Activated CD4-positive, alpha-beta T cell treated with anti-CD3 and anti-CD28 coated beads, Interleukin-2, amount 50 U/mL, for 24 hours (primary cell): ENCODE measurements at places on chromosomes 4 and X.

DNA sequence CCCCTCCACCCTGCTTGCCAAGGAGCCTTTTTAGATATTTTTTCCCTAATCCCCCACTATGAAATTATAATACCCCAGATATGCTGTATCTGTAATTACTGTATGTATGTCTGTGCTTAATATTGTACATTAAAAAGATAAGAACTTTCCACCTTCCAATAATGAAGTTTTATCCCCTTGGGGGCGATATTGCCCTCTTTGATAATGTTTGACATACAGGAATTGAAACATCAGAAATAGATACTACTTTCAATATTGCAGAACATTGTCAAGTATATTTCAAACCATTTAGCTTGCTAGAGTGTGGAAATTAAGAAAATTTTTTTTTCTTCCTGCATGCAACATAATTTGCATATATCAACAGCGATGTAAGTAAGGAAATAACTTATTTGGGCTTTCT, 58.9 kb downstream of the NAF1 start:
- no peak for DNase-seq

- no peak for DNase-seq
Observed at GRCh38 chr4:20273793-20274192, 22.1 kb downstream of the SLIT2 start.

GRCh38 chrX:3697220-3697684, 16.2 kb downstream of the PRKX start:
- no peak for DNase-seq

GRCh38 chr4:113893546-113893945, 85.9 kb downstream of the ARSJ start:
- no peak for DNase-seq

- no peak for DNase-seq
Observed at GRCh38 chrX:15146515-15146914, 123.4 kb downstream of the ASB9 start.

- DNase-seq = no peak
Observed at GRCh38 chrX:71111921-71112431, 599 bp upstream of the IL2RG start.

- DNase-seq = no peak
Observed at GRCh38 chr4:118350961-118351360, 1.8 kb downstream of the PRSS12 start.

DNA sequence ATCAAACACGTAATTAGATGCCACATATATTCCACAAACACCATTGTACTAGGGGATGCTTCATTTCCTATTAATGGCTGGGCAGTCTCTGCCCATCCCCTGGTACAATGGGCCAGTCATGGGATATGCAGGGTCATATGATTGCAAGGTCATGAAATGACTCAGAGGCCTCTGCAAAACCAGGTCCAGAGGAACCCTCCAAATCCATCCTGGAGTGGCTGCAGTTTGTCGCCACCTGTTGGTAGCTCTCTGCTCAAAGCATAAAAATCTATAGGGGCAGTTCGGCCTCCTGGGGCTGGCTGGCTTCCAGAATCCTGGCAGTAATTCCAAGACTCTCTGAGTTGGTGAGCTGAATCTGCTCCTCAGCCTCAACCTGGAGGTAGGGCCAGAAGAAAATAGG, 22.9 kb upstream of the PUDP start:
- no peak for DNase-seq

DNA sequence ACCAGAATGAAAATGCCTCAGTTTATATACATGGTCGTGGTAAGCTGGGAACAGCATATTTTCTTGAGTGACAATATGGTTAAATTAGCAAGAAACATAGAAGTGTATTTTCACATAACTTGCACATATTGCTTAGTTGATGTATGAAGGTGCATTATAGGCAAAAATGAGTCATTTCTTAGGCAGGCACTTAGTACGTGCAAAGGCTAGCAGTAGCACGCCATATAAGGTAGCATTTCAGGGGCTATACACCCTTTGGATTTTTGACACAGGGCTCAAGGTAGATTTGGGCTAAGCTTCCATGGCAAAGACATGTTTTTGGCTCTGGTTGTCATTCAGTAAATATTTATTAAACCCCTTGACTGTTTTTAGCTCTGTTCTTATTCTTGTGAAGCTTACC, 33.1 kb downstream of the PCDH7 start:
- DNase-seq = no peak

DNA sequence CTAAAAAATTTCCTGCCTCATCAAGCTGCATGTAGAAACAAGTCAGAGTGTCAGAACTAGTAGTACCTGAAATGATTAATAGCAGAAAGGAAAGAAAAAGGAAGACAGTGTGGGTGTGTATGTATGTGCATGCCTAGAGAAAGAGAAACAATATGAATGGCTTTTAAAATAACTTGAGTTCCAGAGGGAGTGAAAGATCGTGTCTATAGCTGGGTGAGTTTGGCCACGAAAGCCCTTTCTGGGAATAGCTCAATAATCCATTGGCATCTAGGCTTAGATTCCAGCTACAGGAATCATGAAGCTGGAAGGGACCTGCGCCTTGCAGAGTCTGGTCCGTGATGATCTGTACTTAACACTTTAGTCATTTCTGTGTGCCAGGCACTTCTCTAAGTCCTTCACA, 195.6 kb downstream of the RAPGEF2 start:
- no peak for DNase-seq

DNA sequence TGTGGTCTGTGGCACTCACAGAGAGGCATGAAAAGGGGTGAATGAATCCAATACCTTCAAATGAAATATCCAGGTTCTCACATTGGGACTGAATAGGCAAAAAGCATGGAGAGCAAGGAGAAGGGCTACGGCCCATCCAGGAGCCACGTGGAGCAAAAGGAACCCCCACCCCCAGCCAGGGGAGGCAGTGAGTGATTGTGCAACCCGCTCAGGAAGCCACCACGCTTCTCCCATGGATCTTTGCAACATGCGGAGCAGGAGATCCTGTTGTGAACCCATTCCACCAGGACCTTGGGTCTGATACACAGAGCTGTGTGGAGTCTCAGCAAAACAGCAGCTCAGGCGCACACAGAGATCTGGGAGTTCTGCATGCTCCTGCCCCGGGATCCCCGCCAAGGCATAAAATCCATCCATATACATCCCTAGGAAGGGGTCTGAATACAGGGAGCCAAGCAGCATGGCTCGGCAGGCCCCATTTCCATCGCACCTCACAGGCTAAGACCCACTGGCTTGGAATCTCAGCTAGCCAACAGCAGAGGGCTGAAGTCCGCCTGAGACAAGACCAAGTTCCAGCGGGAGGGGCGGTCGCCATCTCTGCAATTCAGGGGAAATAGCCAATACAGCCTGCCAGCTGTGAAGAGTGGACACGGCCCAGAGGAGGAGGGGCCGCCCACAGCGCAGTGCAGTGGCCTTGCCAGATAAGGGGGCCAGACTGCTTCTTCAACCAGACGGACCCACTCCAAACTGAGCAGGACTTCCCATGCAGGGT, 80.2 kb downstream of the FGF16 start:
- DNase-seq = no peak

- no peak for DNase-seq
Observed at GRCh38 chr4:143701365-143701764, 890 bp upstream of the FREM3 start.

- DNase-seq = no peak
Observed at GRCh38 chr4:148216866-148217814, 225.1 kb downstream of the NR3C2 start.

DNA sequence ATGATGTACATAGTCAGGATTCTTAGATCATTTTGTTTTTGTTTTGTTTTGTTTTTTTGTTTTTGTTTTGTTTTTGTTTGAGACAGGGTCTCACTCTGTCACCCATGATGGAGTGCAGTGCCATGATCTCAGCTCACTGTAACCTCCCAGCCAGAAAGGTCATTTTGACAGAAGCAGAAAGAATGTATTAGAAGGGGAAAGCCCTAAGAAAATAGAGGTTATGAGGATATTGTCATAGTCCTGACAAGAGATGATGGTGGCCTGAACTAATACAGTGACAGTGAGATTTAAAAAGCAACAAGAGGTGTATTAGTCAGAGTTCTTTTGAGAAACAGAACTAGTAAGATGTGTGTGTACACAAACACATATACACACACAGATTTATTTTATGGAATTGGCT, 503.3 kb downstream of the RPA4 start:
- no peak for DNase-seq

GRCh38 chr4:25252230-25253070, 18.6 kb downstream of the PI4K2B start:
- DNase-seq = no peak
